ENCODE measurements at places on chromosomes 2 and 18.
A peak's percentile ranks its signal among the peaks of the same experiment; 100 is the strongest.

GRCh38 chr2:38599706-38600105, 3.0 kb downstream of the HNRNPLL start:
- DNase-seq = no peak

DNA sequence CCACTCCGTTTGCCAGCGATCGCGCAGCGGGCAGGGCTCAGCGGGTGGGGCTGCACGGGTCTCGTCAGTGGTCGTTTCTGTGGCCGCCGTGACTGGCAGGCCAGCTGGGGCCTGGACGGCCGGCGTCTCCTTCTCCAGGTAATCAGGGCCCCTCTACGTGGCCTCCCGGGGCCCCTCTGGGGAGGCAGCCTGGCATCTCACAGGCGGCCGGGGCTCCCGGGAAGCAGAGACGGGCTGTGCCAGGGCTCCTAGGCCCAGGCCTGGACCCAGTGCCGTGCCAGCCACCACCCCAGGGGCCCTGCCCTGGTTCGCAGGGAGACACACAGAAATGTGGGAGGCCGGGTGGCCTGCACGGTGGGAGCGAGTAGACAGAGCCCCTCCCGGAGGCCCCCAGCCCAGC, 59.5 kb downstream of the NFATC1 start:
- no peak for DNase-seq

DNA sequence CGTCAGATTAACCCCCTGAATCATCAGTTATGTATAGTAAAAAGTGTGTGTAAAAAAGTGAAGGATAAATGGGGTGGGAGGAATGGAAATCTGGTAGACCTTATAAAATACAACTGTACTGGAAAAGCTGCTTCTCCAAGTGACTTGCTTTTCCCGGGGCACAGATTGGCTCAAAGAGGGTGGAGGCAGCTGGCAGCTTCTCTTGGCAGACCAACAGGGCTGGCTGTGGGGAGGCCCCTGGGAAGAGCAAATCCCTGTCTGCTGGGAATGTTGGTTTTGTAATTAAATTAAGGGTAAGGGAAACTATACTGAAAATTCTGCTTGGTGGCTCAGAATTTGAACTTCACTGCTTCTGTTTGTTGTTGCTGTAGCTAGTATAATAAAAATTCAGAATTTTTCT, 154.2 kb upstream of the DLX2 start:
- DNase-seq = no peak

DNA sequence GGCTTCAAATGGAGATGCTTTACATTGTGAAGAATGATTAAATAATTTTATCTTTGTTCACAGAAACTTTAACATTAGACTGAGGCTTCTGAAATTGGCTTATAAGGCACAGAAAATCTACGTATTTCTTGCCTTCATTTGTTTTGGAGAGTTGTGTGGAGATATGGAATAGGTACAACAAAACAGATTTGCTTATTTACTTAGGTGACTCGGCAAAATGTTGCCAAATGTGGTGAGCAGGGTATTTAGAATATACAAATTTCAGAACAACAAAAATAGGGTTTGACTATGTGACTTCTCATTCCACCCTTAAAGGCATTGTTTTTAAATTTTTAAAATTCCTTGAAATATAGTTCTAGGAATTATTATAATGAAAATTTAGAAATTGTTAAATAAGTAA, 134.2 kb downstream of the KCNJ3 start:
- no peak for DNase-seq

- no peak for DNase-seq
Observed at GRCh38 chr2:217837530-217837929, 165.3 kb downstream of the TNS1 start.

GRCh38 chr2:98538280-98539041, 69.9 kb downstream of the COA5 start:
- DNase-seq = no peak

DNA sequence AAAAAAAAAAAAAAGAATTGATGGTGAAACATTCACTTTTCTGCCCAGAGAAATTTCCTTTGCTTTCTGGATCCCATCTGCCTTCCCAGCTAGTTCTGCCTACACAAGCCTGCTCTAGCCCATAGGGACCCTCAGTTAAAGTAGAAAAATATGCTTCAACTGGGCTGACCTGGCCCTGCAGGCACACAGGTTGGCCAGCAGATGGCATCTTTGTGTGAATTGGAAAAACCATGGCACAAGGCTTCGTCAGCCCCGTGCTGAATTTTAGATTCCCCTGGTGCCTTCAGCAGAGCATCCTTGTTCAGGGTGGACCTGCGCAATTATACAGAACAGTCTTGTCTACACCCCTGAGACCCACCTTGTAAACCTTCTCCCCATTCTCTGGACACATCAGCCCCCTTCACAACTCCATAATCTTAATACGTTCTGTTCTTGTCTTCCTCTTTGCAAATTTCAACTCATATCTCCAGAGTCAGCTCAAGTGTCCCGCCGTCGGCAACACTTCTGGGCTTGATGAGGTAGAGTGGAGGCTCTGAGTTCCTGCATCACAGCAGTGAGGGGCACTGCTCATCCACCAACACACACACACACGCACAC, 114.5 kb downstream of the INSIG2 start:
- DNase-seq = peak; percentile 22

- DNase-seq = no peak
Observed at GRCh38 chr2:11616097-11616687, 53.8 kb downstream of the NTSR2 start.

DNA sequence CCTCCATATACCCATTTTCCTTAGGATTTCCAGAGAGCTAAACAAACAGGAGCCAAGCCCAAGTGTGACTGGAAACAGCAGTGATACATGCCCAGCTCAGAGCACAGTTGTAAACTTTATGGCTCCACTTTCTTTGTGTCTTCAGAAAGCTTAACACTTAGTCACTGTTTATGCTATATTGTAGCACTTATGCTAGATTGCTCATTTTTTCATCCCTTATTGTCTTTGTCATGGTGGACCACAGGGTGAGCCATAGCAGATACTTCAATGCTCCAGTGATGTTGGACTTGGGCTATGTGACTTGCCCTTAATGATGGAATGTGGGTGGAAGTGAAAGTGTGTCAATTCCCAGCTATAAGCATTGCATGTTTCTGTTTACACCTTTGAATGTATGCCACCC, 401.6 kb downstream of the METTL4 start:
- DNase-seq = no peak

- DNase-seq = no peak
Observed at GRCh38 chr2:113060796-113061195, 1.8 kb downstream of the IL36RN start.

- DNase-seq = no peak
Observed at GRCh38 chr2:19216676-19217602, 141.5 kb downstream of the OSR1 start.

GRCh38 chr2:173553593-173553992, 198.9 kb downstream of the CDCA7 start:
- DNase-seq = no peak

DNA sequence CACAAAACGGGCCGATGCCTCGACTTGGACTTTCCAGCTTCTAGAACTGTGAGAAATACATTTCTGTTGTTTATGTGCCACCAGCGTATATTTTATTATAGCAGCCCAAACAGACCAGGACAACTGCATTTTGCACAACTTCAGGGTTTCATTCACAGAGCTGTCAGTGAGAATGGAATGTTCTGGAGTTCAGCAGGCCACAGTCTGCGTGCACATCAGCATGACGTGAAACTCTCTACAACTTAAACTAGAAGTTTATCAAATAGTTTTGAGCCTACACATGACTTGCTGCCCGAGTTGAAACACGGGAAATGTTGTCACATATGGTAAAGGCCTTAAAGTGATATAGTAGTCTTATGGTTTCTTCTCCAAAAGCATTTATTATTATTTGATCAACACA, 3.9 kb upstream of the TRIB2 start:
- DNase-seq = no peak

DNA sequence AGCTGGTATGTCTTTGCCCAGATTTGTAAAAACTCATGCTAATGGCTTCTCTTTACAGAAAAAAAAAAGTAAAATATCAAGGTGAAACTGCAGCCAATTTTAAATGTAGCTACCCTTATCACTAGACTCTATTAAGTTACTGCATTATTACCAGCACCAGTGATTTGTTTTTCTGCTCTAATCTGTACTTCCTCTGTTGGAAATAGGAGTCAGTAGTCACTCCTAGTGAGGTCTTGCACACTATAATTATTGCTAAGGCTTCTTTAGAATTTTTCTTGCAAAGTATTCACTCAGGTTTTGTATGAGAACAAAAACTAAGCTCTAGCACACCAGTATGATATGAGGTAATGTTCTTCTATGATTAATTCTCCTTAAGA, 215.5 kb downstream of the XIRP2 start:
- no peak for DNase-seq

DNA sequence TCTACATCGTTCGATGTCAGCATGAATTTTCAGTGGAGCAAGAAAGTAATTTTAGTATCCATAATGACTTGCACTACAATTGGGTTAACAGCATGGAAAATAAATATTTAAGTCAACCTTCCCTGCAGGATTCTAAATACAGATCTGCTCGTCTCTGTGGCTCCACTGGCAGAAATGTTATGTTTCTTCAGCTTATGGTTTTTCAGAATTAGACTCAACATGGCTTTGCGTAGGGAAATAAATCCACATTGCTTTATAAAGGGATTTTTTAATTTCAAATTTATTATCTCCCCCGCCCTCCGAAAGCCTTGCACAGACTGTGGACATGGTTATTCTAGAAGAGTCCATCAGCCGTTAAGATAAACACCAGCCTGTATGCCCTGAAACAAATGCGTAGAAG, 18.2 kb downstream of the TNFRSF11A start:
- DNase-seq = no peak

- DNase-seq = no peak
Observed at GRCh38 chr2:132404056-132404455, 12.5 kb upstream of the GPR39 start.

DNA sequence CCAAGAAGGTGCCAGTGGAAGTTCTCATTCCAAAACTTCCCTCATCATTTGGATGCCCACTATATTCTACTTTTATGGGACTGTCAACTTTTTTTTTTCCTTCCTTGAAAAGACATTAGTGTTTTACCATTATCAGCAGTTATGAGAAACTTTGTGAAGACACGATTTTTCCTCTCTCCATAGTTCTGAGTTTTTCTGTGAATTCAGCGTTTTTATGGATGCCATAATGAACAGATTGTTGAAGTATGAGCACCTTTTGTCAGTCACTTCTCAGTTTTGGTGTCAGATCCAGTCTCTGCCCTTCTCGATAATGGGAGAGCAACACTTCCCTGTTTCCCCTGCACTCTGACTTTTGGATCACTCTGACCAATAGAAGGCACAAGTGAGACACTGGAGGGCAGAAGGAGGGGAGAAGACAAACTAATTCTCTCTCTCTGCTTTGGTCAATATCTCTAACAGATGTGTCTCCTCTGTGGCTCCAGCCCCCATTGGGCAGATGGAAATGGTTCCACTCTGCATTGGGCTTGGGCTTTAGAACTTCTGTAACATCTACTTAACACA, 53.5 kb upstream of the FN1 start:
- no peak for DNase-seq

GRCh38 chr18:28485210-28485801, 308.4 kb upstream of the CDH2 start:
- DNase-seq = no peak

GRCh38 chr2:23429036-23429435, 44.1 kb downstream of the KLHL29 start:
- DNase-seq = no peak

DNA sequence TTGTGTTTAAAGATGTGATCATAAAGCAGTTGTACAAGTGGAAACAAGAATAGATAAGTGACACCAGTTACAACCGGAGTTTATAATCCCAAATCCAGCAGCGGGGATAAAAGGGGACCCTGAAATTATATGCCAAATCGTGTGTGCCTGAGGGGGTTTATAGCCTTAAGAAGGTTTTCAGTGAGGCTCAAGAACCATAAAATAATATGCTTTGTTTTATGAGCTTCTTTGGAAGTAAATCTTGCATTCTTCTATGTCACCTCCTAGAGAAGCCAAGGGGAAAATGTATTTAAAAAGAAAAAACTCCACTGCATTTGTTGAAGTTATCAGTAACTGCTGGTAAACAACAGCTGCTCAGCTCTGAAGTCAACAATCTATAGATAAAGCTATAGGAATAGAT, 25.8 kb upstream of the MAP3K20 start:
- no peak for DNase-seq

DNA sequence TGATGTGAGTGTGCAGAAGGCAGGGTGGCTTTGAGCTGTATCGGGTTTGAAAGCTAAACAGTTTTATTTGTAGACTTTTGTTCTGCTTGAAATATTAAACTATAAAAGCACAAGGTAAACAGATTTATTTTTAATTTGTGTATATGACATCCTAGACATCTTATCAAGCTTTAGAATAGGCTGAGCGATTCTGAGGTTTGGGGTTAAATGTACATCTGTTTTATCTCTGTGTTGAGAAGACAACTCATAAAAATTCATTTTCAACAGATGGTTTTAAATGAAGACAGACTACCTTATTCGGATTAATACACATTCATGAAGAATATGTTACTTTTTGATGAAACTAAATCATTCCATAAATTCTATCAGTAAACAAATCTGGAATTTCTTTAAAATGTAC, 368.8 kb downstream of the RPRM start:
- no peak for DNase-seq

DNA sequence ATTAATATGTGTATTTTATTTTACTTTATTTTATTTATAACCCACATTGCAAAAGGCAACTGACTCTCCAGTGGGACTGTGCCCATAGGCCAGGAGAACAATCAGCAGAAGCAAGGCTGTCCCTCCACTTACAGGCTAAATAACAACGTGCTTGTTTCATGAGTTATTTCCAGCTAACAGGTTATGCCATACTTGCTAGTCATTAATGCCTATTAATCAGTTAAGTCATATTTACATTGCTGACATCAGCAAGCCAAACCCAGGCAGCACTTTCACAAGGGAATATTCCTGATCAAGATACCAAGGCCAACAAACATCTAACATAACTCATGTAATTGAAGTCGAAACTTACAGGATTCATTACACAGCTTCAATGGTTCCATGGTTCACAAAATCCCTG, 92.1 kb downstream of the EN1 start:
- DNase-seq = no peak

DNA sequence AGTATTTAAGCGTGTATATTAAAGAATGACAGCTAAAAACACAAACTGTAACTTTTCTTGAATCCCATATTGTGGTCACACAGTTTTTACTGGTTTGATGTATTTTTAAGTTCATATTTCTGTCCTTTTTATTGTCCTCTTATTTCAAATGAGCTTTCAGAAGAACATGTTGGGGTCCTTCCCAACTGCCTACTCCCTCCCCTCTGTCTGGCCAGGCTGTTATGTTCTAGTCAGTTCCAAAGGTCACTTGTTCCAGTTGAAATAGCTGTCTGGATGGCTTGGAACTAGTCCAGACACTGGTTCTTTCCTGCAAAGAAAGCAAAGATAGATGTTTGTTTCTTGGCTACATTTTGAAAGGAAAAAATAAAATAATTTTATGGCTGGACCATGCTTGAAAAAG, 306.9 kb downstream of the GULP1 start:
- no peak for DNase-seq

- DNase-seq = no peak
Observed at GRCh38 chr2:33013684-33014110, 66.9 kb downstream of the LTBP1 start.

DNA sequence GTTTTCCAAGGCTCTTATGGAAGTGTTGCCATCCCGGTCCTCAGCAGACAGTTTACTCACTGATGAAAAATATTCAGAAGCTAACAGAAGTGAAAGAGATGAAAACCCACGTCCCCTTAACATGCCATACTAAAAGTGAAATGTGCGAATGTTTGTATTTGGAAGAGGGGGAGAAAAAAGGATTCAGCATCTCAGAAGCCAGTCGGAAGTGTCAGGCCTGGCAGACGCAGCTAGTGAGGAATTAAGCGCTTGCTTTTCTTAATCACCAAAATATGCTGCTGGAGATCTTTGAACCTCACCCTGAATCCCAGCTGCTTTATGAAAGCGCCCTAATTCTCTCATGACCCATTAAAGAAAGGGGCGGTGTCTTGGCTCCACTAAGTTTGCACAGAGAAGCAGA, 653.7 kb downstream of the DCDC2C start:
- no peak for DNase-seq
